ENCODE measurements at places on chromosomes 1 and 21. TPM values are rescaled to one million over a fixed set of nuclear protein-coding genes. Genes with fewer than 3 reads are reported as not detected.

The XPR1 gene
- 16.3 TPM for total RNA-seq

The ST6GALNAC5 gene
- total RNA-seq: not detected

The CHTOP gene
- total RNA-seq: 152 TPM

The RNU1-2 gene
- total RNA-seq: 3,916 TPM

The MPZ gene
- total RNA-seq: 12.2 TPM

The CACNA1S gene
- total RNA-seq: not detected

The KRTAP7-1 gene
- not detected for total RNA-seq

The CHI3L2 gene
- 6.5 TPM for total RNA-seq

The RABIF gene
- total RNA-seq: 13.8 TPM

The NIPAL3 gene
- total RNA-seq: 59.3 TPM

The FGR gene
- 2.0 TPM for total RNA-seq

The NR5A2 gene
- not detected for total RNA-seq

The IRF6 gene
- total RNA-seq: 2.6 TPM

The MCM3AP gene
- total RNA-seq: 187 TPM

The SPATA45 gene
- not detected for total RNA-seq

The OLIG2 gene
- total RNA-seq: not detected

The LRRC8C gene
- 53.3 TPM for total RNA-seq

The MCOLN2 gene
- total RNA-seq: 3.7 TPM

The C4BPB gene
- total RNA-seq: 1.6 TPM

The PARK7 gene
- total RNA-seq: 110 TPM

The NT5C1A gene
- 0.88 TPM for total RNA-seq

The DENND2C gene
- total RNA-seq: 2.3 TPM

The SDC3 gene
- total RNA-seq: 0.66 TPM

The PRKAA2 gene
- not detected for total RNA-seq

The DMRTA2 gene
- total RNA-seq: not detected

The CEP350 gene
- 86.6 TPM for total RNA-seq

The MCOLN3 gene
- total RNA-seq: not detected

The OR4F16 gene
- not detected for total RNA-seq

The NPHS2 gene
- not detected for total RNA-seq

The FNDC7 gene
- 0.22 TPM for total RNA-seq

The VHLL gene
- total RNA-seq: 0.78 TPM

The YTHDF2 gene
- 76.6 TPM for total RNA-seq

The C1QA gene
- total RNA-seq: 0.66 TPM

The IGSF21 gene
- not detected for total RNA-seq

The OR2T33 gene
- total RNA-seq: not detected

The DIO1 gene
- total RNA-seq: not detected

The GALE gene
- 8.4 TPM for total RNA-seq

The C1orf146 gene
- total RNA-seq: not detected

The MTHFR gene
- 63.9 TPM for total RNA-seq

The TSPAN2 gene
- total RNA-seq: 0.68 TPM

The FCRL5 gene
- total RNA-seq: 1.2 TPM

The TRPM2 gene
- total RNA-seq: 0.58 TPM

The OPRD1 gene
- total RNA-seq: not detected

The CHD1L gene
- 36.3 TPM for total RNA-seq

The TMEM61 gene
- total RNA-seq: not detected

Data from naive thymus-derived CD8-positive, alpha-beta T cell (primary cell).